ENCODE measurements at places on chromosomes 12 and 14. TPM values are rescaled to one million over a fixed set of nuclear protein-coding genes. Genes with fewer than 3 reads are reported as not detected.

The RTN1 gene
- total RNA-seq: not detected

The SERPINA10 gene
- not detected for total RNA-seq

The PRMT5 gene
- 180 TPM for total RNA-seq

The TMEM179 gene
- total RNA-seq: 0.36 TPM

The POTEM gene
- not detected for total RNA-seq

The BCL2L2 gene
- total RNA-seq: 4.1 TPM

The CLMN gene
- total RNA-seq: 0.80 TPM

The AKAP5 gene
- total RNA-seq: 1.1 TPM

The VWF gene
- not detected for total RNA-seq

DNA sequence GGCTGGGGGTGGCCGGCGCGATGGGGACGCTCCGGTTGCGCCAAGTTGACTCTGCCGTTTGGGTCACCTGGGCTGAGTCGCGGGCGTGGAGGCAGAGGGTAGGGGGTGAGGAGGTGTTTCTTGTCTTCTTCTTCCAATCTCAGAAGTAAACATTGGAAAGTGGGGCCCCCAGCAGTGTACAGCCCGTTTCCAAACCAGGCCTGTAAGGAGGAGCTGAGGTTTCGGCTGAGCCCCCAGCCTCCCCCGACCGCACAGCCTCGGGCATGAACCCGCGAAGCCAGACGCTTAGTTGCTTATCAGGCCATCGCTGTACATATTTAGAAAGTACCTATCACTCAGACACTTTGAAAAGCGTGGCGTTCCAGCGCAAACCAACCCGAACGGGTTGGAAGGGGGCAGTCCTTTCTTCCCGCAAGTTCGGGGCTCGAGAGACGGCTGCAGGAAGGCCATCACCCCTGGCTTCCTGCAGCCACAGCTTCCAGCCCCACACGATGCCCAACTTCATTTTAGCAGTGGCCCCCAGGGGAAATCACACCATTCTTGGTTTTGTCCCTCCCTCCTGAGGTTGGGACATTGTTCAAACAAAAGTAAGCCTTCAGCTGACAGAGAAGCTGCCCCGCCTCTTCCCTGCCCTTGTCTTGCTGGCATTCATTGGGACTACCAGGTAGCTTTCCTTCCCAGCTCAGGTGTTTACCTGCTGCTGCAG, 164.1 kb downstream of the ZFP36L1 start:
- H3K4me1 ChIP-seq: peaks cover 12% of the 10 kb centered on the region
- DNase-seq: no peak

- H3K27ac ChIP-seq: no peak overlapping the region
- no peaks in the 10 kb centered on the region for H3K4me1 ChIP-seq
- H3K27me3 ChIP-seq: peaks cover 2% of the 10 kb centered on the region
- H3K36me3 ChIP-seq: no peaks in the 10 kb centered on the region
Observed at GRCh38 chr12:132253698-132254480, 75.5 kb downstream of the GALNT9 start.

GRCh38 chr14:71532344-71532743, 399.9 kb upstream of the RGS6 start:
- H3K36me3 ChIP-seq: peaks cover 20% of the 10 kb centered on the region
- no peaks in the 10 kb centered on the region for H3K27me3 ChIP-seq
- H3K27ac ChIP-seq: no peak overlapping the region
- no peak overlapping the region for H3K4me3 ChIP-seq

DNA sequence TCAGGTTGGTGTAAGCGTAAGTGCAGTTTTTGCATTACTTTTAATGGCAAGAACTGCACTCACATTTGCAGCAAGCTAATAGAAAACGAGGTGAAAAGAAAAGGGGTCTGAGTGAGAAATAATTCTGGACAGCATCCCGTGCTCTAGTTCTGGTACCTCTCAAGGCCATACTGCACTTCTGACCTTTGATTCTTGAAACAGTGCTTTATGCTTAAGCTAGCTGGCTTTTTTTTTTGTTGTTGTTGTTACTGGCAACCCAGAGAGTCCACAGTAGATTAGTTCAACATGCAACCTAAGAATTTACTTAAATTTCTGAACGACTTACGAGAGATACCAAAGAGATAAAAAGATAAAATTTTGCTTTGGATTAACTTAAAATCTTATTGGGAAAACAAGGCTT, 75.2 kb upstream of the PRKD1 start:
- H3K4me3 ChIP-seq: no peak overlapping the region
- H3K36me3 ChIP-seq: no peaks in the 10 kb centered on the region
- no peaks in the 10 kb centered on the region for H3K27me3 ChIP-seq
- H3K4me1 ChIP-seq: no peaks in the 10 kb centered on the region
- no peak for DNase-seq

GRCh38 chr14:61569812-61570548, 125.3 kb upstream of the HIF1A start:
- peak overlapping the region; percentile 66 for H3K27ac ChIP-seq
- peaks cover 89% of the 10 kb centered on the region for H3K4me1 ChIP-seq
- peak overlapping the region; percentile 75 for H3K4me3 ChIP-seq

DNA sequence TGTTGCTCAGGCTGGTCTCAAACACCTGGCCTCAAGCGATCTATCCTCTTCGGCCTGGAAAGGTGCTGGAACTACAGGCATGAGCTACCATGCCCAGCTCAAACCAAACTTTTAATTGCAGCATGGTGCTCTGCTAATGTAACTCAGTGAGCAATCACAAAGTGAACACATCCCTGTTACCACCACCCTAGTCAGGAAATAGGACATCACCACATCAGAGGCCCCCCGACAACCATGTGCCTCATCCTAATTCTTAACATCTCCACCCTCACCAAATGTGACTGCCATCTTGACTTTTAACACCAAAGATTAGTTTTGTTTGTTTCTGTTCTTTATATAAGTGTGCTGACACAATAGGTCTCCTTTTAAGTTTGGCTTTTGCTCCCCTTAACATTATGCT, 22.8 kb upstream of the SDR39U1 start:
- H3K27ac ChIP-seq: no peak overlapping the region
- peaks cover 2% of the 10 kb centered on the region for H3K36me3 ChIP-seq
- no peak overlapping the region for H3K4me3 ChIP-seq
- peaks cover 6% of the 10 kb centered on the region for H3K4me1 ChIP-seq
- DNase-seq: no peak
- H3K27me3 ChIP-seq: peaks cover 2% of the 10 kb centered on the region

DNA sequence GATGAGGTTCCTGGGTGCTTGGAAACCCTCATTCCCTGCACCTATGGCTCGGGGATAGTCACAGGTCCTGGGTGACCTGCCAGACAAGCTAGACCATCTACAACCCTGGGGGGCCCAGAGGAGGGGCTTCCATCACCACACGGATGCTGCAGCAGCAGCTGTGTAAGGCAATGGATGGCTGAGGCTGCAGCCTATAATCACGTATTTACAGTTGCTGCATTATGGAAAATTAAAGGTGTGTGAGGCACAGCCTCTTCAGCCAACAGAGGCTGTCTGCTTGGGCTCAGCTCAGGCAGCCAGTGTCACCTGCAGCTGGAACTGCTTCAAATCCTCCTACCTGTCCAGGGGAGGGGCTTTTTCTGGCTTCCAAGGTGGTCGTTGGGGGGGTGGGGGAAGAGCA, 268.1 kb downstream of the CACNA1C start:
- H3K27ac ChIP-seq: no peak overlapping the region
- H3K4me1 ChIP-seq: no peaks in the 10 kb centered on the region
- no peak overlapping the region for H3K4me3 ChIP-seq
- H3K27me3 ChIP-seq: peaks cover 7% of the 10 kb centered on the region
- no peaks in the 10 kb centered on the region for H3K36me3 ChIP-seq

DNA sequence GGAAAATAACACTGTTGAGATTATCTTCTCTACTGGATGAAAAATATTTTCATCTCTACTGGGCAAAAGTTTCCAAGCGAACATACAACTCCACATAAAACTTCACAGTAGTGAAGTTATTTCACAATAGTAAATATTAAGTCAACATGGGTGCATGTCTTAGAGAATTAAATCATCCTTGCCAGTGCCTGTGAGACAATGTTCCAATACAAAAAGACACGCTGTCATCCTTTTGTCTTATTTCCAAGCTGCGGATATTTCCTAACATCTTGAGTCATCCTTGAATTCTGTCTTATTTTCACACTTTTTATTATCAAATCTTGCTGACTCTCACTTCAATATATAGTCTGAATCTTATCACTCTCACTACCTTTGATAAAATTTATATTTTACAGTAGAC, 142.9 kb upstream of the KITLG start:
- no peak for DNase-seq
- H3K27ac ChIP-seq: no peak overlapping the region
- no peak overlapping the region for H3K4me3 ChIP-seq
- H3K27me3 ChIP-seq: no peaks in the 10 kb centered on the region
- no peaks in the 10 kb centered on the region for H3K4me1 ChIP-seq

DNA sequence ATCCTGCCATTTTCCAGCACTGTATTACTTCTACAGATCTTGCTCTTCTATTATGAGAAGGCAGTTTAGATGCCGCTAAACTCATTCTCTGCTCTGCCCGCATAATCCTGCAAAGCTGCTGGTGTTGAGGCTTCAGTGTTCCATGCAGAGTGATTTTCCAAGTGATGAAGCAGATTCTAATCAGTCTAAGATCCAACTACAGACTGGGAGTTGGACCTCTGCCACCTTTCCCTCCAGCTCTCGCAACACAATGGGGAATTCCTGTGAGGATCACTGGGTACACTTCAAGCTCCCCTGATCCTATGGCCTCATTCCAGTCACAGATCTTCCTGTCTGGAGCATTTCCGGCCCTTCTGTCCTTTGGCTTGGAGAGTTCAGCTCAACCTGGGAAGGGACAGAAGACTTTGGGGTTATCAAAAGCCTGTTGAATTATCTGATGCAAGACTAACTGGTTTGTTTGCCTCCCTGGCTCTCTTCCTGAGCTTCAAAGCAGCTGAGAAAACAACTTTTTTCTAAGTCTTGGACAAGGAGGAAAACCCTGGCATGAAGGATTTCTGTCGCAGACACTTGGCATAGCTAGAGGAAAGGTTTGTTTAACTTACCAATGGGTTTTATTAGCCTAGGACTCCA, 333.9 kb downstream of the ZFP36L1 start:
- H3K4me3 ChIP-seq: no peak overlapping the region
- DNase-seq: no peak
- no peaks in the 10 kb centered on the region for H3K4me1 ChIP-seq

GRCh38 chr12:3363608-3364007, 127.4 kb upstream of the PRMT8 start:
- H3K4me3 ChIP-seq: no peak overlapping the region
- no peaks in the 10 kb centered on the region for H3K36me3 ChIP-seq
- peaks cover 19% of the 10 kb centered on the region for H3K27me3 ChIP-seq
- no peak overlapping the region for H3K27ac ChIP-seq
- H3K4me1 ChIP-seq: no peaks in the 10 kb centered on the region

DNA sequence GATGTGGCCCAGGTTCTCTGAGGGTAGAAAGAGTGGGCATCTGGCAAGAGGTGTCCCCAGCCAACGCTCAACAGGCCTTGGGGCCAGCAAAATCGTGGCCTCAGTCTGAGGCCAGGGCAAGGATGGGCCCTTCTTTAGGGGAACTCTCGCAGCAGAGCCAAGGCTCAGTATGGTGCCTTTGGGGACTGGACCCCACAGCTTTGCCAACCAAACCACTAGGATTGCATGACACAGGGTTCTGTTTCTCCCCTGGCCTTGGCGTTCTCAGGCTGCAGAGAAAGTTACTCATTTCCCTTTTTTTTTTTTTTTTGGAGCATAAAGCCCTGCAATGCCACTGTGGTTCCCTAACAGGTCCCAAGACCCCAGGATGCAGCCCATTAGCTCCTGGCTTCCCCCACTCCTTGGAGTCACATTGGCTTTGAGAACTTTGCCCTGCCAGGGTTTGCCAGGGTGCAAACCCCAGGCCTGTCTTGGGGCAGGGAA, 100.6 kb downstream of the LGMN start:
- no peak overlapping the region for H3K4me3 ChIP-seq
- peaks cover 60% of the 10 kb centered on the region for H3K4me1 ChIP-seq
- peaks cover 7% of the 10 kb centered on the region for H3K36me3 ChIP-seq
- no peaks in the 10 kb centered on the region for H3K27me3 ChIP-seq

DNA sequence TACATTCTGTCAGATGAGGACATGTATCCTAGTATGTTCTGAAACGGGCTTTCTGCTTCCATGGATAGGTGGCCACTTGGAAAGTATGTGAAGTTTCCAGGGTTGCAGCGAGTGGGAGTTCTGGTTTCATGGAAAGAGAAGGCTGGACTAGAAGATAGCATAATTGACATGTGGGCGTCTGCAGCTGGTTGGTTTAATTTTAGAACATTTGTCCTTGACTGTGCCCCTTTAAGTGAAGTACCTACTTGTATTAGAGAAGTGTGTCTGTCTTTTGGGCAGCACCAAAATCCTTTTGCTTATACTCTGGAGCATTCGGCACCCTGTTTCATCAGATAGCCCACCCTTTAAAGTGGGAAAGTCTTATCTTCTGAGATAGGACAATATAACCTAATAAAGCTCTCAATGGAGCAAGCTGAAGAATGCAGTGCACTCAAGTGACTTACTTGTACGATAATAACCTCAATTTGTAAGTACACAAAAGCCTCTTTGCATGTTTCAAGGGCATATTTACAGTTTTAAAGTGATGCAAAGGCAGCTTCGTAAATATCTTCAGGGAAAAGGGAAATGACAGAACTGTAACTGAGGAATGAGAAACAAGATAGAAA, 35.2 kb downstream of the NTN4 start:
- no peak overlapping the region for H3K27ac ChIP-seq
- no peaks in the 10 kb centered on the region for H3K36me3 ChIP-seq
- no peaks in the 10 kb centered on the region for H3K4me1 ChIP-seq
- H3K27me3 ChIP-seq: peaks cover 18% of the 10 kb centered on the region
- no peak for DNase-seq

DNA sequence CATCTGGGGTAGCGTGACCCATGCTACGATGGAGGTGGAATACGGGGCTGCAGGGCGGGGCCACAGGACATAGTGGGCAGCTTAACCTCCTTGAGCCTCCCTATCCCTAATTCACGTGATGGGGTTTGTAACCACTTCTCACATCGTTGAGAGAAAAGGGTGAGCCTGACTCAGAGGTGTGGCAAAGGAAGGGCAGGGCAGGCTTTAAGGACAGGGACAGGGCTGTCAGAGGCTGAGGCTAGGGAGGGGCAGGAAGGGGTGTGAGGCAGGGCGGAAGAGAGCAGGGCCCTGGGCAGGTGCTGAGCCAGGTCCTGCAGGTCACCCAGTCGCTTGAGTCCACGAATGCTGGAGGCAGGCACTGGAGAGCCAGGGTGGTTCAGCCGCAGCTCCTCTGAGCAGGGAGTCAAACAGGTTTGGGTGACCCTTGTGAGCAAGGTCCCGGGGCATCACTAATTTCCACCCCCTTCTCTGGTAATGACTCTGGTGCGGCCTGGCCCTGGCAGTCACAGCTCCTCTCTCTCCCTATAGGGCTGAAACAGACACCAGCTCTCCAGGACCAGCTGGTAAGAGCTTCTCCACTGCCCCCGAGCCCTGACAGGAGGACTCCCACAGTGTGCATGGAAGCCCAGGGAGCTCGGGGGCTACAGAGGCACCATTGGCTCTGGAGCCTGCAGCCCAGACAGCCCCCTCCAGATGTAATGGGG, 7.5 kb upstream of the AQP2 start:
- H3K4me1 ChIP-seq: peaks cover 28% of the 10 kb centered on the region
- peaks cover 5% of the 10 kb centered on the region for H3K27me3 ChIP-seq
- H3K27ac ChIP-seq: no peak overlapping the region

GRCh38 chr12:81245907-81246570, 168.2 kb downstream of the ACSS3 start:
- no peak overlapping the region for H3K4me3 ChIP-seq
- no peak for DNase-seq
- no peak overlapping the region for H3K27ac ChIP-seq

GRCh38 chr12:95998611-95999286, 2.6 kb upstream of the HAL start:
- peaks cover 18% of the 10 kb centered on the region for H3K36me3 ChIP-seq
- H3K27me3 ChIP-seq: no peaks in the 10 kb centered on the region
- no peak overlapping the region for H3K4me3 ChIP-seq
- H3K4me1 ChIP-seq: peaks cover 18% of the 10 kb centered on the region
- peak; percentile 42 for DNase-seq
- peak overlapping the region; percentile 20 for H3K27ac ChIP-seq

GRCh38 chr14:88242446-88242845, 80.6 kb downstream of the KCNK10 start:
- H3K36me3 ChIP-seq: no peaks in the 10 kb centered on the region
- H3K27me3 ChIP-seq: peaks cover 4% of the 10 kb centered on the region
- no peak overlapping the region for H3K27ac ChIP-seq
- H3K4me1 ChIP-seq: no peaks in the 10 kb centered on the region
- no peak for DNase-seq
